Inflammatory macrophage treated with lipopolysaccharide for 1 hour (primary cell): ENCODE measurements at places on chromosomes 7 and 10.

DNA sequence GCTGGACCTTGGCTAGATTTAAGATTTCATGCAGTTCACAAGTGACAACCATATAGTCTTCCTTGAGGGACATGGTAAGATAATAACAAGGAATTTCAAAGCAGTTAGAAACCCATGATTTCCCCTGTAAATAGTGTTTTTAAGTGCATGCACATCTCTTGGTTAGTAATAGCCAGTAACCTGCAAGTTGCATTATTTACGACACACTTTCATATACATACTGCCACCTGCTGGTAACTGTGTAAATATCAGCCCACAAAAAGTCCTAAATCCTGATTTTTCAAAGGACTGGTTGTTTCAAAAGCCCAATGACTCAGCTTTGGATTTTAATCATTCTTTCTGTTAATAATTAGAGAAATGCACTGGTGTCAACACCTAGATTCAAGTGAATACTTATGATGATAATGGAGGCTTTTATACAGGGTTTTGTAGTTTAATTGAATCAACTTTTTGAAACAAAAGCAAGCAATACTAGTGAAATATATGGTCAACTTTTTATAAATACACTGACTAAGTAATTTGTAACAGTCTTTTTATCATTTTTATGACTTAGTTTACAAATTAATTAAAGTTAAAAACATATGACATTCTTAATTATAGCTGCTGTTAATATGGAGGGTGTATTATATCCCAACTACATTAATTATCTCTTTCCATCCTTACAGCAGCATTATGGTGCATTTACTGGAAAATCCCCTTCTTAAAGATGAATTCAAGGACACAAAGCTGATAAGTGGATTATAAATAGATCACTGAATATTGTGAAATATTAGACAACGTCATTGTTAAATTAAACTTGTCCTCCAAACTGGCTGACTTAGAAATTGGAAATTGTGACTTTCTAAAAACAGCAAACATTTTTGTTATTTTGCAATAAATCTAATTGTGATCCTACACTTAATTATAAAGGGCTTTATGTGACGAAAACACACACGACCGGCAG lies 367.7 kb upstream of the SEMA3D start:
- DNase-seq: peak; percentile 61

- DNase-seq: no peak
Observed at GRCh38 chr7:30987936-30988335, 24.2 kb downstream of the GHRHR start.

GRCh38 chr10:61589547-61590243 lies 73.0 kb upstream of the CABCOCO1 start:
- no peak for DNase-seq

GRCh38 chr7:90654718-90655427 lies 58.8 kb downstream of the CDK14 start:
- DNase-seq: no peak

GRCh38 chr10:116771959-116772585 lies 29.7 kb upstream of the HSPA12A start:
- no peak for DNase-seq

- no peak for DNase-seq
Observed at GRCh38 chr7:114086537-114086913, 167.7 kb upstream of the PPP1R3A start.

GRCh38 chr7:14170872-14171271 lies 181.4 kb upstream of the ETV1 start:
- no peak for DNase-seq
